Nasal cavity respiratory epithelium epithelial cell of viscerocranial mucosa (primary cell): ENCODE measurements at places on chromosomes 3 and 15. TPM values are rescaled to one million over a fixed set of nuclear protein-coding genes. Genes with fewer than 3 reads are reported as not detected.

EBLN2 gene
- 4.1 and 7.0 TPM in 2 replicates for total RNA-seq

IGF2BP2 gene
- 38.6 and 67.6 TPM in 2 replicates for total RNA-seq

SMAD6 gene
- total RNA-seq, result under 0.01 and 0.64 TPM in 2 replicates

IFT57 gene
- 26.3 and 29.8 TPM in 2 replicates for total RNA-seq

GLCE gene
- total RNA-seq, result 11.6 and 35.5 TPM in 2 replicates

LMAN1L gene
- total RNA-seq, result 0.21 TPM in 1 of 2 replicates, not detected in the other

BTLA gene
- under 0.01 and 0.07 TPM in 2 replicates for total RNA-seq

SPINK8 gene
- total RNA-seq, result not detected in 2 replicates

OXTR gene
- 0.36 and 0.68 TPM in 2 replicates for total RNA-seq

IL17RD gene
- total RNA-seq, result 1.4 and 7.7 TPM in 2 replicates

SLC24A1 gene
- 3.4 and 8.0 TPM in 2 replicates for total RNA-seq

NRG4 gene
- total RNA-seq, result 0.85 TPM in 1 of 2 replicates, not detected in the other

GOLGA8N gene
- total RNA-seq, result 1.4 and 3.1 TPM in 2 replicates

KIF15 gene
- 0.50 and 0.68 TPM in 2 replicates for total RNA-seq

SLC25A20 gene
- total RNA-seq, result 8.9 and 11.3 TPM in 2 replicates

SLC6A20 gene
- 0.14 and 0.34 TPM in 2 replicates for total RNA-seq

ONECUT1 gene
- not detected in 2 replicates for total RNA-seq

RNF13 gene
- 118 and 145 TPM in 2 replicates for total RNA-seq

TGM5 gene
- total RNA-seq, result 1.0 and 1.5 TPM in 2 replicates

DBR1 gene
- 16.1 and 18.7 TPM in 2 replicates for total RNA-seq
